ENCODE measurements at places on chromosomes 16 and 17.
A peak's percentile ranks its signal among the peaks of the same experiment; 100 is the strongest.

- no peak for DNase-seq
Measured at GRCh38 chr16:2910441-2910969, 1.2 kb upstream of the FLYWCH1 start.

- DNase-seq, result no peak
Measured at GRCh38 chr17:40722241-40722640, 18.7 kb upstream of the KRT24 start.

DNA sequence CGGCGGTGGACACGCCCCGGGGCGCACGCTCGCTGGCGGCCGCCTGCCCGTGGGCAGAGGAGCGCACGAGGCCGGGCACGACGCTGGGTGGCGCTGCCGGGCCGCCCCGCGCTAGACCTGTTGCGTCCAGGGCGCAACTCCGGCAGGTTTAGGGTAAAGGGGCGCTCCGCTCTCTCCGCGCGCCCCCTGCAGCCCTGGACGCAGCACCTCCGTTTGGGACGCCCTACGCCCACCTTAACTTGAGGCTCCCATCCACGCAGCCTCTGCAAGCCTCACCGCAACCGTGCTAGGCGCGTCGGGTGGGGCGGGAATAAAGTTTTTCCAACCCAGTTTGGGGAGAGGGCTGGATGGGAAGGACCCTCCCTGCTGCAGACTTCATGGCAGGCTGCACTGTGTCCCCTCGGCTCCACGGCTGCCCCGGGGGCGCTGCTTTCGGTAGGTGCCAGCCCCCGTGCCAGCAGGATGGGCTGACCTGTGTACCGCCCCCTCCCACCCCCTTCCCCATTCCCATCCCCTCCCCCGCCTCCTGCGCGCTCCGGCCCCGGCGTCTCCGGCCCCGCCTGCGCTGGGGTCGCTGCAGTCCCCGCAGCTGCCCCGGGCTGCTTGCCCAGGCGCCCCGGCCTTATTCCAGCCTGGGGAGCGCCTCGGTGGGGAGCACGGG lies at the start of gene SYT17:
SYT17 (plus strand) TSS at position 531 of the 661 bp plus-strand sequence. CDS start 407 bp downstream, outside the sequence.
- DNase-seq, result peak; percentile 85

- no peak for DNase-seq
Measured at GRCh38 chr16:67666032-67666551, 458 bp downstream of the ENKD1 start.

DNA sequence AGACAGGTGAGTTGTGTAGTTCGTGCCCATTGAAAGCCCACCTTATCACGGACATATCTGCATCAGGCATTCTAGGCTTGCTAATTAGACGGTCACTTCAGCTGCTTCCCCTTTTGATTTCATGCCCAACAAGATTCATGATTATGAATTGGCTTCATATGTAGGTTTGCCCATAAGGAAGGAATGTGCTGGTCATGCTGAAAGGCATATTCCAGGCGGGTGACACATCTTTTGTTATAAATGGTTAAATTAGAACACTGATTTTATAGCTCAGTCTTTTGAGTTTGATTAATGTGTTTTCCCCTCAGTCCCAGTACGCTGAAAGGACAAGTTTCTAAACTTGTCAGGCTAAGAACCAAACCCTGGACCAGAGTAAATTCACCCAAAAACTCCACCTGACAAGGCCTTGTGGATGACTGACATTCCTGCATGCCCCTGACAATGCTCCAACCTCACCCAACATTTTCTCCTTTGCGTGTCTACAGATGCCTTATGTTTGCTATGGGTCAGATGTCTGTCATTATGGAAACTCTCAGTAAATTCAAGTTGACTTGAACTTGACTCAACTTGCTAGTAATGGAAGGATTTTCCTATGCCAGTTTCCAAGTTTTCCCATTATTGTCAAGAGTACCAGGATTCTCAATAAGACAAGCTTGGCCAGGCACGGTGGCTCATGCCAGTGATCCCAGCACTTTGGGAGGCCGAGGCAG lies 421.9 kb downstream of the PMP22 start:
- DNase-seq, result no peak

GRCh38 chr17:29705386-29705785 lies 82.7 kb upstream of the CORO6 start:
- no peak for DNase-seq

- no peak for DNase-seq
Measured at GRCh38 chr16:23836404-23837311, 875 bp downstream of the PRKCB start.

- no peak for DNase-seq
Measured at GRCh38 chr17:79792984-79793923, 3.6 kb downstream of the CBX8 start.

DNA sequence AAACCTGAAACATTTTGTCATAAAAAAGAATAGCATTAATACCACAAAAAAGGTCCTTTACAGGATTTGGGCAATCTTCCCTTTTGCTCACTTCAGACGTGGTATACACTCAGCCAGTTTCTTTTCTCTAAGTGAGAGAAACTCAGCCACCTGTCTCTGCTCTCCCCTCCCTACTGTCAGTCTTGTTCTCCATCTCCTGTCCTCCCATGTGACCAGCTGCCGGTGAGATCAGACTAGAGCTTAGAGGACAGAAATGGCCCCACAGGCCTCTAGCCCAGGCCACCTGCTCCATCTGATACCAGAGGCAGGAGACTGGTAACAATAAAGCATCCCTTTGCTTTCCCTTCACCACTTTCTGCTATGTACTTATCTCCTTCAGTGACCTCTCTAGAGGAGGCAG lies 34.9 kb downstream of the CMC2 start:
- DNase-seq, result no peak

GRCh38 chr17:2978991-2979390 lies 84.4 kb downstream of the OR1D5 start:
- DNase-seq, result no peak

DNA sequence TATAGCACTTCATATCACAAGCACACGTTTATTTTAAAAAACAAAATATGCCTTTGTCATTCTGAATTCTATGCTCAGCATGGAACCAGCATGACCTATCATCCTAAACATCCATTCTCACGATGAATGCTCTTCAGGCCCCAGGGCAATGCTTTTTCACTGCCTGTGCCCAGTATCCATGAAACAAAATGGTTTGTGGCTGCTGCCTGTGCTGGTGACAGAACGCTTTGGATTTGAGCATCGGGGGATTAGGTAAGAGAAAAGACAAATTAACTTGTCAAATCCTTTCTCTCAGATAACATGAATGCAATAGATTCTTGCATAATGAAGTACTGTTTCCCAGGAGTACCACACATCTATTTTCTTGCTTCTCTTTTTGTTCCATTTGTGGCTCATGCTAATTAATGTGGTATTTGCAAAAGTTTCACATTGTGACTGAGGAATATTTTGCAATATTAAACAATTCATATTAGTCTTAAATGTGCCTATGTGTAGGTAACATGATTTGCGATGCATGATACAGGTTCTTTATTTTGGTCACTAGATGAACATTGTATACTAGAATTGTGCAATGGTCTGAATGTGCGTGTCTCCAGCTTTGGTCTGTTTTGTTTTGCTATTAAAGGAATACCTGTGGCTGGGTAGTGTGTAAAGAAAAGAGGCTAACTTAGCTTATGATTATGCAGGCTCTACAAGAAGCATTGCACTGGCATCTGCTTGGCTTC lies 25.8 kb upstream of the SRSF1 start:
- DNase-seq, result no peak

DNA sequence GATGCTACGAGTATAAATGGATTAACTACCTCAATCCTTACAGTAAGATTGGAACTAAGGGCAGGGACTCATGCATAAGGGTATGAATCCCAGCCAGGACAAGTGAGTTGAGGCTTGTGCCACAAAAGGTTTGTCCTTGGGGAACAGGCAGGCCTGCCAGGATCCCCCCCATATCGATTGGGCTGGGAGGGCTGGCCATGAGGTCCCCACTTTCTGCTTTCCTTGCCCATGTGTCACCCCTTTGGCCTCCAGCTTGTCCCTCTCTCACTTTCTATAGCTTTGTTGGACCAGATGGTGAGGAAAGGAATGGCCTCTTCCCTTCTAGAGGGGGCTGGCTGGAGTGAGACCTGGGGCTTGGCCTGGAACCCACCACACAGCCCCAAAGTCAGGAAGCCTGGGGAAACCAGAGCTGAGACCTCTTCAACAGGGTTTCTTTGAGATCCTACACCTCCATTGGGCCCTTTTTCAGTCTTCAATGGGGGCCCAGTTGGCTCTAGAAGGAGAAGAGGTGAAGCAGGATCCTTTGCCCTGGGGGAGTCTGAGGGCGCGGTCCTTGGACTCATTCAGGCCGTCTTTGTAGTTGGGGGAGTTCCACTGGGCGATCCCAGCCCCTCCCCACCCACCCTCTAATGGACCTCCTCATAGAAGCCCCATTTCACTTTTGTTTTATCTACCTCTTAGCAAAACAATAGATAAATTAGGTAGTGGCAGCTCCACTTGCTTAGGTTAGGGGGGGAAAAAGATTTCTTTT lies 57.3 kb downstream of the IGF2BP1 start:
- DNase-seq, result no peak

GRCh38 chr16:57646388-57647039 lies 18.1 kb downstream of the ADGRG1 start:
- no peak for DNase-seq

GRCh38 chr17:81453712-81454111 lies 58.5 kb downstream of the BAHCC1 start:
- DNase-seq, result no peak

- DNase-seq, result no peak
Measured at GRCh38 chr17:73469311-73469710, 157.5 kb upstream of the CDC42EP4 start.

GRCh38 chr17:72423718-72424117 lies 302.9 kb downstream of the SOX9 start:
- DNase-seq, result no peak

GRCh38 chr16:50273888-50274325 lies 7.6 kb downstream of the ADCY7 start:
- no peak for DNase-seq

DNA sequence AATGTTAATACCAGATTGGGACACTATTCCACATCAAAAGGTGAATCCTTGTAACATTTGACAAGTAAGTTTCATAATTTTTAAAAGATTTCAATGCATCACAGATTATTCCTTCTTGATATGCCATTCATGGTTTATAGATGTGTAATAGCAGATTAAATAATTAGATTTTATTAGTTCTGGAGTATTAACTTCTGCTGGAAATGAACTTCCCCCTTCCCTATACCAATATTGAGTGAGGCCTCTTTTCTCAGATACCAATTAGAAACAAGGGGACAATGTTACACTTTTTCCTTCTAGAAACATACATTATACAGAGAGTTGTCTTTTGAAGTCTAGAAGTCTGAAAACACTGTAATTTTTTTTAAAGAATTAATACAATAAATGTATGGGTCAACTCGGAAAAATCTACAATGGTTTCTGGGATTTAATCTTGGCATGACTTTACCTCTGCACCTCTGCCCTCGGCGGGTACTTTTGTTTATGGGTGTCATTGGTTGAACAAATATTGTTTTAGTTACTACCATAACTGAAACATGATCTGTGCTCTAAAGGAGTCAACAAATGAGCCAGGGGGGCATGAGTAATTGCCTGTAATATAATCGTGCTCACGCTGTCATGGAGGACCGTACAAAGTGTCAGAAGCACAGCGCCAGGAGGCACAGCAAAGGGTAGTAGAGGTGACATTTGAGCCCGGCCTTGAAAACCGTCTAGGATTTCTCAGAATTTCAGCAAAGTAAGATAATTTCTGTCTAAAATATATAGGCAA lies 8.2 kb downstream of the LRRC37B start:
- peak; percentile 87 for DNase-seq

- DNase-seq, result no peak
Measured at GRCh38 chr16:66566051-66566901, at the start of gene CMTM1. CMTM1 (plus strand) TSS chr16:66566439; CDS start chr16:66566514, 75 bp downstream.

DNA sequence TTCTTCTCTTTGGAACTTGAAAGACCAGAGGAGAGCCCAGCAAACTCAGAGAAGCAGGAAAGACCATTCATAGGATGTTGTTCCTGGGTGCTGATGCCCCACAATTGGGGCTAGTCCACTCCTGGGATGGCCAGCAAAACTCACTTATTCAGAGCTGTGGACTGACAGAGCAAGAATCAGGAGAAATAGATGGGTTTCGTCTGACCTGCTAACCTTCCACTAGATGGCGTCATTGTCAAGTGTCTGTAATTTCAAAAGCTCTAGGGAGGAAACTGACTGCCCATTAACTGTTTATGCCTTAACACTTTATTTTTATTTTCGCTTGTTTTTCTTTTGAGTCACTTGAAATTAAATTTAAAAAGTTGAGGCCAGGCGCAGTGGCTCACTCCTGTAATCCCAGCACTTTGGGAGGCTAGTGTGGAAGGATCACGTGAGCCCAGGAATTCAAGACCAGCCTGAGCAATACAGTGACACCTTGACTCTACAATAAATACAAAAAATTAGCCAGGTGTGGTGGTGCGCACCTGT lies 28.7 kb upstream of the MILR1 start:
- DNase-seq, result peak; percentile 67

GRCh38 chr17:80639658-80640057 lies 95.0 kb downstream of the RPTOR start:
- peak; percentile 61 for DNase-seq

GRCh38 chr16:49540836-49541235 lies 167.2 kb downstream of the C16orf78 start:
- no peak for DNase-seq

GRCh38 chr16:87033021-87033471 lies 284.1 kb downstream of the C16orf95 start:
- no peak for DNase-seq
